ENCODE measurements at places on chromosomes 4 and X.

DNA sequence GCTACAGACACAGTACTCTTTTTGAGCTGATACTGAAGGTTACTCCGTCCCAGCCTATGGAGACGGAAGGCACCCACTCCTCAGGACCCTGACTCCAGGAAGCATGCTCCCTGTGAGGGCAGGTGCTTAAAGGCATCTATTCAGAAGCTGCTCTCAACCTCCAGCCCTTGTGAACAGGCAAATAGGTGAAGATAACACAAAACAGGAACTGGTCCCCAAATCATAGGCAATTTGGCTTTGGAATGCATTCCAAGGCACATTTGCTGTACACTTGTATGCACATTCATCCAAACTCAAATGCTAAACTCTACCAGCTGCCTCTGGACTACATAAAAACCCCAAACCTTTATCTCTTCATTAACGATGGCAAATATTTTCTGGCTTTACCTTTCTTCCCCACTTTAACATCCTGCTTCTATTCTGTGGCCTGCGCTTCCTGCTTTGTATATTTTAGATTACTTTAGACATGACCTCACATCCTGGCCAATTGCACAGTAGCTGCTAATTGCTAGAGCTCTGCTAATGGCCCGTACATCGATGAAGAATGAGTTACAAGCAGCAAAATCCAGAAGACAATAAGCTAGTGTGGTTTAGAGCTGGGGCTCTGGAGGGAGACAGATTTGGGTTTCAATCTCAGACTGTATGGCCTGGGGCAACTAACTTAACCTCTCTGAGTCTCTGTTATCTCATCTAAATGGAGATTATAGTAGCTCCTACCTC, 3.2 kb downstream of the SEL1L3 start:
- no peak for DNase-seq

GRCh38 chr4:83128240-83128929, 13.9 kb upstream of the PLAC8 start:
- DNase-seq, result no peak

GRCh38 chr4:47876310-47876709, 38.1 kb downstream of the NFXL1 start:
- no peak for DNase-seq

GRCh38 chrX:150337536-150337935, 25.6 kb upstream of the MAMLD1 start:
- DNase-seq, result no peak

- DNase-seq, result no peak
These were observed 94.5 kb downstream of the FNIP2 start for GRCh38 chr4:158863296-158863695.

GRCh38 chr4:5933116-5933515, 40.2 kb upstream of the CRMP1 start:
- DNase-seq, result no peak

DNA sequence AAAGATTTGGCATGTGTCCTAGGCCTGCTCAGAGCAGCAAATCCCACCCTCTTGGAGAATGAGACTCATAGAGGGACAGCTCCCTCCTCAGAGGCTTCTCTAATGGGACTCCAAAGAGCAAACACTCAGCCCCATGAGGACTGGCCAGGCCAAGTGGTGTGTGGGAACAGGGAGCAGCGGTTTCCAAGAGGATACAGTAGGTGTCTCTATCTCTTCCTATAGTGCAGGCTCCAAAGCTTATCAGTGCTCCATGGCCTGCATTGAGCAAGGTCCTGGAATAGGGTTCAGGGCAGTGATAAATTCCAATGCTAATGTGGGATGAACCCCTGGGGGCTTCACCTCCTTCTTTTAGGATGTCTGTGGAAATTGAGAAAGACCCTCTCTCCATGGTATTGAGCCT, 15.7 kb upstream of the MAGEA10 start:
- DNase-seq, result no peak

DNA sequence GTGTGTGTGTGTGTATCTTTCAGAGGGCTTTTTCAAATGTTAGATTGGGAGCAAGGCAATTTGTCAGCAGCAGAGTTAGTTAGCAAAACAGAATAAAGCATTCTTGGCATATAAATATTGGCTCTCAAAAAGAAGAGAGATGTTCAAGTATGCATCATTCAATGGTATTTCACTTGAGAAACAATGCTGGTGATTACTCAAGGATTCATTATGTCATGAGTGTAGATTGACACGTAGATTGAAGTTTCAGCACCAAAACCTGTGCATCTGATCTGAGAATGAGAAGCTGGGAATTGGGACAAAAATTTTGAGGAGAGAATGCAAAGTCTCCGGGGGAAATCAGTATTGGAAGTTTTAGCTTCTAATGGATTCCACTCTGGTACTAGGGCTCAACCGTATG, 241.4 kb downstream of the FRMPD4 start:
- DNase-seq, result no peak

DNA sequence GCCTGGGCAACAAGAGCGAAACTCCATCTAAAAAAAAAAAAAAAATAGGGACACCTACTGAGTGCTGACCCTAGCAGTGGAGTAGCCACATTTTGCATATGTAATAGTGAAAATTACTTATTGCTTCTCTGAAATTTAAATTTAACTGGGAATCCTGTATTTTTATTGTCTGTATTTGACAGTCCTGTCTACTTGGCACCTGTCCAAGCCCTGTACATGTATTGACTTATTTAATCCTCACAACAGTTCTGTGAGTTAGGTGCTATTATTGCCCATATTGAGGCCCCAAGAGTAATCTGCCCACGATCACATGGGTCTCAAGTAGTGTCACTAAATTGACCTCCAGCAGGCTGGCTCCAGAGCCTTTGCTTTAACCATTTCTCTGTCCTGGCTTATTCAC, 81.6 kb downstream of the WDR19 start:
- no peak for DNase-seq

- no peak for DNase-seq
These were observed 446.3 kb upstream of the GNPDA2 start for GRCh38 chr4:45172636-45173035.

DNA sequence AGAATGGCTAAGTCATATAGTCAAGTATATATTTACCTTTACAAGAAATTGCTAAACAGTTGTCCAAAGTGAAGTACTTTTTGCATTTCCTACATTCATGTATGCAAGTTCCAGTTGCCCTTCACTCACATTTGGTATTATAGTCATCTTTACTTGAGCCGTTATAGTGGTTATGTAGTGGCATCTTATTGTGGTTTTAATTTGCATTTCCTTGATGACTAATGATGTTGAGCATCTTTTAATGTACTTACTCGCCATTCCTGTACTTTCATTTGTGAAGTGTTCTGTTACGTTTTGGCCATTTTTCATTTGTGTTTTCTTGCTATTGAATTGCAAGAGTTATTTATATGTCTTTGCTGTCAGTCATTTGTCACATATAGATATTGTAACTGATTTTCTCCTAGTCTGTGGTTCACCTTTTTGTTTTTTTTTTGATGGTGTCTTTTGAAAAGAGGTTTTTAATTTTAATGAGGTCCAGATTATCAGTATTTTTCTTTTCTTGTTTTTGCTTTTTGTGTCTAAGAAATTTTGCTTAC, 27.6 kb downstream of the ARFIP1 start:
- DNase-seq, result no peak

DNA sequence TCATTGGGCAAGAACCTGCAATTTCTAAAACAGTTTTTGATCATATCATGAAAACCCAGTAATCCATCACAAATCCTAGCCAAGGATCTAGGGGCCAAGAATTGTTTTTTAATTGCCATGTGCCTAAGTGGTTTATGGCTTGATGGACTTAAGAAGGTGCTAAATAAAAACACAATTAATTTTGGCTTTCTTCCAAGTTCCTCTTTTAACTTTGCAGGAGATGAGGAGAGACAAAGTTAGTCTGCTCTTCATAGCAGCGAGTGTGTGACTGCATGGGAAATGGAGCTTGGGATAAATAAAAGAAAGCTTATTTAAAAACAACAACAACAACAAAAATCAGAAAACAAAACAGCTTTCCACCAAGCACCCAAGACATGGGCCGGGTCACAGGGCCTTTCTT, 41.4 kb downstream of the ARHGEF9 start:
- no peak for DNase-seq

DNA sequence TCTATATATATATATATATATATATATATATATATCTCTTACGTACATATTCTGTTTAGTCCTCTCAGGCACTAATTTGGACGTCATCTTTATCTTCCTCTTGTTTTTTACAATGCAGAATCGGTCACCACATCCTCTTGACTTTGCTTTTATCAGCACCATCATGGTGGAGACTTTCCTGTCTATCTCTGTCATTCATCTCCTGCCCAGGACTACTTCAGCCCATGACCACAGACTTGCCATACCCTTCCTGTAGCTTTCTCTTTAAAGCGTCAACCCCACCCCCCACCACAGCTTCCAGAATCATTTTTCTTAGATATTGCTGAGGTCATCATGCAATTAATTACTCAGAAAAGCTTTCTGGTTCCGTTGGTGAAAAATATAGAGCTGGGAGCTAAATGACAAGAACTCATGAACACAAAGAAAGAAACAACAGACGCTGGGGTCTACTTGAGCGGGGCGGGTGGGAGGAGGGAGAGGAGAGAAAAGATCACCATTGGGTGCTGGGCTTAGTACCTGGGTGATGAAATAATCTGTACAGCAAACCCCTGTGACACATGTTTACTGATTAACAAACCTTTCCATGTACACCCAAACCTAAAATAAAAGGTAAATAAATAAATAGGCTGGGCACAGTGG, 30.5 kb upstream of the PRKX start:
- DNase-seq, result no peak

- peak; percentile 10 for DNase-seq
These were observed 8.1 kb upstream of the HSD17B10 start for GRCh38 chrX:53442322-53442631.

GRCh38 chr4:82900066-82900410, 497 bp upstream of the THAP9 start:
- DNase-seq, result peak; percentile 71

GRCh38 chr4:82780752-82781231, 17.8 kb downstream of the SCD5 start:
- DNase-seq, result peak; percentile 85

DNA sequence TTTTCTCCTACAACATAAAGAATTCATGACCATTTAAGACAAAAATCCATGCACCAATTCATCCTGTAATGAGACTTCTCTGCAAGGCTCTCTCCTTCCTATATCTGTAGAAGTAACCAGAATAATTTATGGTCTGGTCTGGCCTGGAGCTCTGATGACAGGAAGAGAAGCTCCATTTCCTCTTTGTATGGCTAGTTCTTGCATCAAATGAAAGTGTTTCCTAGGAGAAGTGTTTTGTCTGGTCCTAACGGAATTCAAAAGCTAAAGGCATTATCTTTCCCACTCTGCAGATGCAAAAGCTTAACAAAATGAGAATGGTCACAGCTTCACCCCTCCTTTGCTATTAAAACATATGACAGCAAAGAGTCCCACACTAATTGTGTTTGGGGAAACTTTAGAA, 55.1 kb downstream of the SPATA18 start:
- DNase-seq, result no peak

- DNase-seq, result no peak
These were observed 223.7 kb downstream of the COL25A1 start for GRCh38 chr4:109078724-109079123.
